ENCODE measurements at places on chromosomes 2 and 18.

- no peak for DNase-seq
Observed at GRCh38 chr18:46910856-46911255, 6.5 kb downstream of the PIAS2 start.

DNA sequence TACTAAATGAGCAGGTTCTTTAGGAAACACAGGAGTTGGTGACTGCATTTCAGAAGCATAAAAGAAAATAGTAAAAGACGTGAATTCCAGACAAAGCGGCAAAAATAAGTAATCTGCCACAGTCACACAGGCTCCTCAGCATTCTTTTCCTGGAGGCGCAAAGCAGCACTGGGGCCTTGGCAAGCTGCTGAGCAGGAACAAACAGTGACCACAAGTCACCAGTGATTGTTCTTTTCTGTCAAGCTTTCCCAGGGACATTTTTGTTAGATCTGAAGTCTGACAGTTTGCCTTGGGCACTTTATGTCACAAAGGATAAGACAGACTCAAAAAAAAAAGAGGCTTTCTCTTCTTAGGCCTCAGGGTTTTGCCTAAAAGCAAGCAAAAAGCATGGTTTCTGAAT lies 216.2 kb downstream of the CDH20 start:
- no peak for DNase-seq

- no peak for DNase-seq
Observed at GRCh38 chr2:190254063-190254850, 65.4 kb downstream of the HIBCH start.

DNA sequence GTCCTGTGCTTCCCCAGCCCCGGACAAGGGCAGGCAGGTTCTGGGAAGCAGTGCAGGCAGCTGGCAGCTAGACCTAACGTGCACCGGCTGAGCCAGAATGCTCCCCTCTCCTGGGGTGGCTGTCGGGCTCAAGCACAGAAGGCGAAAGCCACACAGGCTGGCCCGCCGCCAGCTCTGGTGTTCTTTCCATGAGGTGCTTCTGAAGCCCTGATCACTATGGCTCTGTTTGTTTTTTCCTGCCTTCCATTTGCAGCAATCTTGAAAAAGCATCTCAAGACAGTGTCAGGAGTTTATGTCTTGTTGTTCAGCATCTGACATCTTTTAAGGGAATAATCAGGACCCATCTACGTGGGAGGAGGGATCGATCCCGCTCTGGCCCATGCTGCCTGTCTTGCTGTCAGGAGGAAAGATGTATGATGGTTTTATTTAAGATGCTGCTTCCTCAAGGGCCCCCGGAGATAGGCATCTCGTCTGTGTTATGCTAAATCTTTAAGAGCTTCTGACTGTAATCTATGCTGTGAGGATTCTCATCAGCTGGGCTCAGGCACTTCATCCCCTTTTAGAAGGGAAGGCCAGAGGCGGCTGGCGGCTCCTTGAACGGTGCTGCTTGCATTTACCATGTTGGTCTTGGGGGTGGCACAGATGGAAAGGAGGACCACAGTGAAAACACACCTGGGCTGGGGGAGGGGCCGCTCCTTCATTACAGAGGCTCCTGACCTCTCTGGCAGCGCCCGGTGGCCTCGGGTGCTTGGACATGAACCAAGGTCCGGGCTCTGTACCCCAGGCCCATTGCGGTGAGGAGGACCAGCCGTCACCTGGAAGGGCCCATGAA lies 118.5 kb upstream of the HDAC4 start:
- no peak for DNase-seq

GRCh38 chr2:43125090-43125998 lies 101.1 kb downstream of the ZFP36L2 start:
- DNase-seq: no peak

DNA sequence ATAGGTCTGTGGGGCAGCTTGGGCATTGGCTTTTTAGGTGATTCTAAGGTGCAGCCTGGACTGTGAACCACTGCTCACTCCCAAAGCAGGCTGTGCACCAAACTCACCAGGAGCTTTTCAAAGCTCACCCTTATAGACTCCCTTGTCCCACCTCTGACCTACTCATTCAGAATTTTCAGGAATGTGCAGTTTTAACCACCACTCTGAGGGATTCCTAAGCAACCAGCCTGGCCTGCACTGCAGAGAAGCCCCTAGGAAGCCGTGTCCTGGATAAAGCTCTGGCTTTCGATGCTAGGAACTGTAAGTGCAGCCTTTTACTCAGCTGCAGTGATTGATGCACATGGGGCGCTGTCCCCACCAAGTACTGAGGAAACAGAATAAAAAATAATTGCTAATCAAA lies 33.0 kb downstream of the MRO start:
- DNase-seq: no peak

GRCh38 chr2:12577567-12578253 lies 139.0 kb upstream of the TRIB2 start:
- DNase-seq: no peak

Measured in ureter (tissue), 1 donor.